ENCODE measurements at places on chromosomes 5 and 9. TPM values are rescaled to one million over a fixed set of nuclear protein-coding genes. Genes with fewer than 3 reads are reported as not detected.
A peak's percentile ranks its signal among the peaks of the same experiment; 100 is the strongest.

The AIF1L gene
- 4.4 TPM for total RNA-seq

DNA sequence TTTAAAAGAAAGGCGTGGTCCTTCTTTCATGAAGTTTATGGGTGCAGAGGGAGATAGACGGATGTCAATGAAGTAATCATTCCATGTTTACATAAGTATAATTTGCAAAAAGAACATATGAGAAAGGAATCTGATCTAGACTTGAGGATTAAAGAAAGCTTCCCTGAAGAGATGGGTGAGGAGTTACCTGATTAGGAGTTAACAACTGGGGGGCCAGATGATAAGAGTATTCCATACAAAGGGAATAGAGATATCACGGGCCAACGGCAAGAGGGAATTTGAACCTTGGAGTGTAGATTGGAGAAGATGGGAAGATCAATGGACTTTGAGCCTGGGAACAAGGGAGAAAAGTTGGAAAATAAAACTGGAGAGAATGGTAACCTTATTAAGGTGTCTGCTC is 1959.9 kb upstream of the WWC1 start:
- no peak for DNase-seq

DNA sequence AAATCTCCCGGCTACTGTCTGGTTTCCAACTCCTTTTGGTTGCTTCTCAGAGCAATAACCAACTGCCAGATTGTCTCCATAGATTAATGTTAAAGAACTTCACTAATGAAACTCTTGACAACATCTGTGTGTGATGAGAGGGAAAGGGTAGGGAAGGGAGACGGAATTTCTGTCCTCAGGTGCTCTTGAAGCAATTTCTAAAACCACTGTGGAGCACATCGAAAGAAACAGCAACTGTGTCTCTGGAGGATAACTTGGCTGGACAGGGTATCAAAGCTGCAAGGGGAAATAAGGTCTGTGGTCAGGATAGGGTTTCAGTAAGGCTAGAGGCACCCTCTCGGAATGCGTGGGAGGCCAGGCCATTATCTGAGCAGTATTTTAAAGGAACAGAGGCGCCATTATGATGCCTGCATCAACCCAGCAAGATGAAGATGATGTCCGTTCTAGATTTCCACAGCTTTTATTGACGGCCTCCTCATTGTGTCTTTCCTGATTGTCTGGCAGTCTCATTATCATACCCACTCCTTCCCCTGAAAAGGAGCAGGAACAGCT is 76.6 kb downstream of the RORB start:
- DNase-seq: no peak

GRCh38 chr9:91546574-91546973 is 122.9 kb upstream of the NFIL3 start:
- peak; percentile 65 for DNase-seq

The ZBED3 gene
- total RNA-seq: 0.82 TPM

GRCh38 chr9:131627648-131628458 is 82.5 kb downstream of the PRRT1B start:
- no peak for DNase-seq

The TTC23L gene
- 0.14 TPM for total RNA-seq

The ERMP1 gene
- total RNA-seq: 22.4 TPM

- DNase-seq: no peak
These were observed 161.3 kb upstream of the IRX2 start for GRCh38 chr5:2912741-2913140.

GRCh38 chr5:68289498-68289897 is 73.9 kb downstream of the PIK3R1 start:
- no peak for DNase-seq

The RORB gene
- not detected for total RNA-seq

DNA sequence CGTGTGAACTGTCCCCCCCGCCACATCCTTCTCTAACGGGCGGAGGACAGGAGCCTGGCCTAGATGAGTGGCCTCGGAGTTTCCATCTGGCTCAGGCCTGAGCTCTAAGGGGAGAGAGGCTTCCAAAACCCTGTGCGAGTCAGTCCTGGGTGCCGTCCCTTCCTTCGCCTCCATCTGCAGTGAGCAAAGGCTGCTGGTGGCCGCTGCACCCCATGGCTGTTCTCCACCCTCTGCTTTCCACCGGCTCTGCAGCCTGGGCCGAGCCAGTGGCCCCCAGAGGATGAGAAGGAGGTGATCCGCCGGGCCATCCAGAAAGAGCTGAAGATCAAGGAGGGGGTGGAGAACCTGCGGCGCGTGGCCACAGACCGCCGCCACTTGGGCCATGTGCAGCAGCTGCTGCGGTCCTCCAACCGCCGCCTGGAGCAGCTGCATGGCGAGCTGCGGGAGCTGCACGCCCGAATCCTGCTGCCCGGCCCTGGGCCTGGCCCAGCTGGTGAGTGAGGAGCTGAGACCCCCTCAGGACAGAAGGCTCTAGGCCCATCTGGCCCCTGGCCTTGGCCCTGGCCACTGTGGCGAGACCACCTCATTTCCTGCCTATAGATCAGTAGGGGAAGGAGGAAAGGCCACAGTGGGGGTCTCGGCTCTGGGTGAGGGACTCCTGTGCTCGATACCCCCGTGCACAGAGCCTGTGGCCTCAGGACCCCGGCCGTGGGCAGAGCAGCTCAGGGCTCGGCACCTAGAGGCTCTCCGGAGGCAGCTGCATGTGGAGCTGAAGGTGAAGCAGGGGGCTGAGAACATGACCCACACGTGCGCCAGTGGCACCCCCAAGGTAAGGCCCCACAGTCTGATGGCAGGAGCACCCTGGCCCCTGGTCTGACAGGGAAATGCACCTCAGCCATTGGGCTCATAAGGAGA is 3.0 kb downstream of the PKN3 start:
- no peak for DNase-seq

DNA sequence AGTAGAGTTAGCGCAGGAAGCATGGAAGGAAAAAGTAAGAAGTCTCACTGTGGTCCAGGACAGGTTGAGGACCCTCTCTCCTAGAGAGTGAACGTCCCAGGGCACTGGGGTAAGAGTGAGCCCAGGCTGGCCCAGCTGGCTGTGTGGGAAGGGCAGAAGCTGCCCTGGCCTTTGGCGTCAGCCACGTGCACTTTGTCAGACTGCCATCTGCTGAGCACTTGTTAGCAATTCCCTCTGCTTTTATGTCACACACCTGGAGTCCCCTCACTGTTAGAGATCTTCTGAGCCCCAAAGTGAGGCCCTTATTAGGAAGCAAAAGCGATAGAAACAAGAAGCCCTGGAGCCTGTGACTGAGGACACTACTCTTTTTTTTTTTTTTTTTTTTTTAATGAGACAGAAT is 79.1 kb downstream of the UGCG start:
- DNase-seq: no peak

The KCNN2 gene
- 0.14 TPM for total RNA-seq

The FOXD4L3 gene
- total RNA-seq: 0.04 TPM

GRCh38 chr5:161373345-161373707 is 173.2 kb downstream of the GABRB2 start:
- no peak for DNase-seq

The SLC34A1 gene
- total RNA-seq: not detected

DNA sequence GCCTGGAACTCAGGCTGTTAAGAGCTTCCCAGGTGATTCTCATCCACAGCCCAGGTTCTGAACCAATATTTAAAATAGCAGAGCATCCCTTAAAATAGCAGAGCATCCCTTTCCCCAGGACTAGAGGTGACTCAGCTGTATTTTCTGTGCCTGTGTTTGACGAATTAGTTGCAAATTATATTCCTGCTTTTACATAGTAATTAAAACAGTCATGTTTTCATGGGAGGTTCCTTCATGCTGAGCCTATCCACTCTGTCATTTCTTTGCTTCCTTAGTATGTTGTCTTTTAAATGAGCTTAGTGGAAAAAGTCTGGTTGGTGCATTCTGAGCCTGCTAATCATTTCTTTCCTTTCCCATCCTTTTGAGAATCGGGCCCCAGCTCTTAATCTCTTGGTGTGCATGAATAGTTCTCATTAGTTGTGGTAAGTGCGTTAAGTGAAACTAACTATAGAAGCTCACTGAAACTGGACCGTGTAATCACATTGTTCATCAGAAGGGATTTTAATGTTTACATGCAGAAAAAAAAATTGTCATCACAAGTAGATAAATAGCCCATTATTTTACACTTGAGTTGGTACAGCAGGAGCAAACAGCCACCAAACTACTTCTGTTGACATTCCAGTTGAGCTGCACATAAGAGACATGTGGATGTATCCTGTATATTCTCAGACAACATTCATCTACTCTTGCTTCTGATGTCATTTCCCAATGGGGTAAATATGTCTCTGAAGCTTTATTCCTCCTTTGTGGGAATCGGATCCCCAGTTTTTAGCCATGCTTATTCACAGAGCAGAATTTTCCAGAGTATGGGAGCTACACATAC is 596.9 kb upstream of the WWC1 start:
- no peak for DNase-seq

The ENHO gene
- total RNA-seq: not detected

DNA sequence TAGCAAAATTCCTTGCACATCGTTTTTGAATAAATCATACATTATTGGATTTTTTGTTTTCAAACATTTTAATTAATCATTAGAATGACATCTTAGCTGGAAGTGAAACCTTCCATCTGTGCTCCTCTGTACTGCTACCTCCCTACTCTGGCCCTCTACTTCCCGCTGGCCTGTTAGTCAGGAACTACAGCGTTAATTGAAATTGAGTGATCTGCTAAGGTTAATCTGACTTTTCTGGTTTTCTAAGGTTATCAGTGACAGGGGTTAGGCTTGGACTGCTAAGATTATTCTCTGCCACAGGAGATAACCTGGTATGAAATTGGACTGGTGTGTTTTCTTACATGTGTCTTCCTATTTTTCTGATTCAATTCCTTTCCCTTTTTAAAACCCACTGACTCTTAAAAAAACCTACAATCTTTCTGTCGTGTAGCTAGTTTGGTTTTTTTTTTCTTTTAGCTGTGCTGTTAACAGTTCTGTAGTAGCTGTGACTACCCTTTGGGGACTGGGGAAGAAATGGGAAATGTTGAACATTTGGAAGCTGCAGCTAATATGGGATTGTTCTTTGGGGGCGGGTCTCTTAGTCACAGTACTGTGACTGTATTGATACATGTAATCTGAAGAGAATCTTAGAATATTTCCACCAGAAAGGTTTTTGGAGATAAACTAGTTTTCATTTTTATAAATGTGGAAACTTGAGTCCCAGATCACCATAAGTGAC is 4.6 kb downstream of the KIF2A start:
- DNase-seq: no peak

DNA sequence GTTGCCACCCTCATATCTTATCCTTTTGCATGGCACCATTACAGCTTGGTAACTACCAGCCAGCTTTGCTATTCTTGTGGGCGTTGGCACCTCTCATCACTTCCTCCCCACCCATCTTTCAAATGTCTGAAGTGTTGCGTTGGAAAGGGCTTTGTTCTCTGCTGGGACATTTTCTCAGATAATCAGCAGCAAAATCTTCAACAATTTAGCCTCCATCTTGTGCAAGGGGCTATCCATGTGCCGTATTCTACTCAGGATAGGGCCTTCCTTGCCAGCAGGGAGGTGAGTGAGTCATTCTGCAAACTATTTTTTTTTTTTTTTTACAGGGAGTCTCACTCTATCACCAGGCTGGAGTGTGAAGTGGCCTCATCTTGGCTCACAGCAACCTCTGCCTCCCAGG is 62.1 kb upstream of the NUDT12 start:
- peak; percentile 18 for DNase-seq

- DNase-seq: no peak
These were observed 8.1 kb downstream of the PPP3R2 start for GRCh38 chr9:101586651-101587050.

DNA sequence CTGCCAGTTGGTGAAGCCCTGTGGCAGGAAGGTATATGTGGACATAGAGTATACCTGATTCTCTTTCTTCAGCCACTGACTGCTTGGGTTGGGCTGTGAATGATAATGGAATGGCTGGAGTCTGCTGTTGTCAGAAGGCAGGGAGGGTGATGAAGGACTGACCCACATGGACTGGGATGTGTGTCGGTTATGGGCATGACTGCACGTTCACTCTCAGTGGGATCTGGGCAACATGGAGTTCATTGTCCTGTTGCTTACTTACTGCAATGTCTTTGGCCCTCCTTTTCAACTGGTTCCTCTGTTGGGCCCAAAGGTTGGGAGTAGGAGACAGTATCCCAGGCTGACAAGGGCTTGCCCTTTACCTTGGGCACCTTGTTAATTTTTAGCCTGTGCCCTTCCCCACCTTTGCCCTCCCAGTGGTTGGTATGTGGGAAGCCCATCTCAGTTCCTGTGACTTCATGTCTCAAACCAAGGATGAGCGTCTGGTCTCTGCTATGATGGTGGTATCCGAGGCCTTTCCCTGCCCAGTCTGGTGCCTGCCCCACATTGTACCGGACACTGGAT is 34.6 kb downstream of the FAXDC2 start:
- DNase-seq: no peak

The FREM1 gene
- total RNA-seq: not detected

DNA sequence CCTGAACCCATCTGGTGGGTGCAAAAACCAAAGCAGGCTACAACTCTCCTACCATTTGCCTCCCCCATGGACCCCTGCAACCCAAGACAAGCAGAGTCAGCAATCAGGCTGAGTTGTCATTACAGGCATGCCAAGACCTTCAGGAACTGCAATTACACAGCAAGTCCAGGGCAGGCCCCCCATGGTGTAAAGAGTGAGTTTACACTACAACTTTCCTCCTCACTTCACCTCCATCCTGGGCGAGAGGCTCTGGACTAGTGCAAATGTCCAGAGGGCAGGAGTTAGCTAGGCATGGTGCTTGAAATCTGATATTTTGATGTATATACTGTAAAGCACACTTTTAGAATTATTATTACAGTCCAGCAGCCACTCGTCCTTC is 7.0 kb upstream of the P4HA2 start:
- DNase-seq: no peak

GRCh38 chr5:39459071-39459470 is 34.3 kb upstream of the DAB2 start:
- DNase-seq: no peak

- DNase-seq: peak; percentile 24
These were observed 61.1 kb upstream of the ARAP3 start for GRCh38 chr5:141742866-141743851.

DNA sequence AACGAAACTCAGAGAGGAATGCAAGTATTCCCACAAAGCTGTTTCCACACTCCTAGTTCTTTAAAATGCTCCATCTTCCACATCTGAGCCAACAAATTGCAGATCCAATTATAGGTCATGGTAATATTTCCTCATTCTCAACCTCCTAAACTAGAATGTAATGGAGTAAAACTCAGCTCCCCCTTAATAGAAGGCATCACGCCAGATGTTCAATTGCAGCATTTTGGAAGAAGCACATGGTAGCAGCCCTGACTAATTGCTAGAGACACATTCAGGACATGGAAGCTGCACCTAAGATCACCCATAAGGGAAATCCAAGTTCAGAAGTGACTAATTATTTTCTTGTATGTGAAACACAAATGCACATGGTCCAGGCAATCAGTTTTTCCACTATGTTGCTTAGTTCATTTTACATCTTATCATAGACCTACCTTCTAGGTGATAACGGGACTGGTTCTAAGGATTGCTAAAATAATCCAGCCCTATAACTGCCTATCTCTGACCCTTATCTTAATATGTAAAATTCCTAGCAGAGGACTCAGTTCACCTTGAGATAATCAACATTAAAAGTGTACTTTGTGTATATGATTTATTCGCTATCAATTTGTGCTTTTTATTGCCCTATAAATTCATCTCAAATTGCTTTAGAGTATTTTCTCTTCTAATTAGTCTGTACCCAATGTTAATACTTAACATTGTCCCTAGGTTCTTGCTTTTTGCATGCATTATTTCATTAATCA is 75.1 kb downstream of the GABRB2 start:
- no peak for DNase-seq

GRCh38 chr9:37269221-37269620 is 148.8 kb downstream of the ZCCHC7 start:
- no peak for DNase-seq

Data from foreskin keratinocyte (primary cell).